ENCODE measurements at places on chromosomes 6 and 20.

- no peak for DNase-seq
Measured at GRCh38 chr6:127176146-127176545, 57.7 kb downstream of the RSPO3 start.

DNA sequence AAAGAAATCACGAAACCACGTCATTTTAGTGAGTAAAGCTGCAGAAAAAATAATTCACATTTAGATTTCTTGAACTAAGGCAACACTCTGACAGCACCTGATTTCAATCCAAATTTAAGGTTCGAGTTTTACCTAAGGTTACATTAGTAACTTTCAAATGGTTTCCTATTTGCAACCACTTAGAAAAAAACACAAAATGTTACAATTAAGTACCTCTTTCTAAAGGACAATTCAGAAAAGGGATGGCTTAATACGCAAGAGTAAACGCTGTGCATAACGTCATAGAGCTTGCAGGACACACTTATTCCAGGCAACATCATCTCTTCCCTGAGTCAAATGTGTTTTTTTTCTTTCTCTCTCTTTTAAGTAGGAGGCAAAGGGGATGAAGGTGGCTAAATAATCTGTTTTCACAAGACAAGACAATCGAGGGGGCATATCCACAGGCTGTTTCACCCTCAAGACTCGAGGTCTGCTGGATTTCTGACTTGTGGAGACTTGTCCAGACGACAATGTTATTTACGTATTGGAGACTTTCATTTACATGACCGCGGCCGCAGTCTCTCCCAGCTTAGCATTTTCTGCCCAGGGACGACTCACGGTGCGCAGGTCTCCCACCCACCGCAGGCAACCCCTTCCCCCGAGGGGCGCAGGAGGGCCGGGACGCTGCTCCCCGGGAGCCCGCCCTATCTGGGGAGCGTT is 86.0 kb downstream of the SESN1 start:
- DNase-seq = no peak

DNA sequence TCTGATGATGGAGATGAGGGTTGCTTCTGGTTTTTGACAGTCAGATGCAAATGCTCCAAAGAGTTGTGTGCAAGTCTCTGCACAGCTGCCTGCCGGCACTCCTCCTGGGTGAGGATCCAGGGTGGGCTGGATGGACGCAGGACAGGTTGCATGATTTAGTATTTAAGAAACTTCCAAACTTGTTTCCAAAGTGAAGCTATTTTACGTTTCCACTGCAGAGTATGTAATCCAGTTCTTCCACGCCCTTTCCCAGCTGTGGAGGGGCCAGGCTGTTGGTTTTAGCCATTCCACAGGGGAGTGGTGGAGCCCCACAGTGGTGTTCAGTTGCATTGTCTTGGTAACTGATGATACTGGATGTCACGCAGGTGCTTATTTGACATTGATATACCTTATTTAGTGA is 157.3 kb downstream of the THBS2 start:
- no peak for DNase-seq

- no peak for DNase-seq
Measured at GRCh38 chr20:63945921-63946920, 10.0 kb downstream of the UCKL1 start.

GRCh38 chr20:45069261-45069660 is 31.7 kb downstream of the KCNS1 start:
- no peak for DNase-seq

DNA sequence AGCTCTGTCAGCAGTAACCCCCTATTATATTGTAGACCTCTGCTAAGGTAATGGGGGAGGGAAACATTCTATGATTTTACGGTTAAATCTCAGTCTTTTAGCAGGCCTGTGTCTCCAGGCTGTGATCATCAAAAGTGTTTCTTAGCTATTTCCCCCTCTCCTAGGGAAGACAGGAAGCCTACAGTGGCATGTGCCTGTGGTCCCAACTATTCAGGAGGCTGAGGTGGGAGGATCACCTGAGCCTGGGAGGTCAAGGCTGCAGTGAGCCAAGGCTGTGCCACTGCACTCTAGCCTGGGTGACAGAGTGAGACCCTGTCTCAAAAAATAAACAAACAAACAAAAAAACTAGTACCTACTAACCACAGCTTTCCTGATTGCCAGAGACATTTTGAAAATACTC is 67.9 kb downstream of the DNAAF9 start:
- DNase-seq = no peak

DNA sequence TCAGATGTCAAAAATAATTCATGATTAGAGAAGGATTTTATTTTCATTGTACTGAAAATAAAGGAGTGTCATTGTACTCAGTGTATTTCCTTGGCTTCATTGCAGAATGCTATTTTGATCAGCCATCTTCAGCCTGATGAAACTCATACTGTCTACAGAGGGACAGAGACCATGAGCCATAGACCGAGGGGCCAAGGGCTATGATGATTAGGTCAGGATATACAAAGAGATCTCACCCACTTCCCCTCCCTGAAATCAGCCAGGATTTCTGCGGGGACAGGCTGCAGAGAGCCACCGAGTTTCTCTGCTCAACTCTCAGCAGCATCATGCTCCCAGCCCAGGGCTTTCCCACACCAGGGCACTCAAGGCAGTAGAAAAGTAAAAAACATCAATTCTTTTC is 47.0 kb downstream of the ALDH8A1 start:
- no peak for DNase-seq

DNA sequence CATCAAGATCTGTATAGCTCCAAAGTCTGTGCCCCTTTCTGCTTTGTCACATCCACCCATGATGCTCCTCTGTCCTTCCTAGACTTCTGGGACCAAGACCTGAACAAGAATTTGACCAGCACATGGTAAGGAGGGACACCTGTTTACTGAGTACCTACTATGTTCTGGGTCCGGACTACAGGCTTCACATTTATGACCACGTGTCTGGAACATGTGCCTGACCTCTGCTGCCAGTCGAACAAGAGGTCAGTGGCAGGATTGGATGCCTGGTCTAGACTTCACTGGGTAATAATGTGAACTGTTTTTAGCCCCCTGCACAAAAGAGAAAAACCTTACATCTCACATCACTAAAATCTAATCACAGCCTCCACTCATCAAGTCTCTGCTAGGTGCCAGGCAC is 7.3 kb upstream of the PDYN start:
- no peak for DNase-seq

DNA sequence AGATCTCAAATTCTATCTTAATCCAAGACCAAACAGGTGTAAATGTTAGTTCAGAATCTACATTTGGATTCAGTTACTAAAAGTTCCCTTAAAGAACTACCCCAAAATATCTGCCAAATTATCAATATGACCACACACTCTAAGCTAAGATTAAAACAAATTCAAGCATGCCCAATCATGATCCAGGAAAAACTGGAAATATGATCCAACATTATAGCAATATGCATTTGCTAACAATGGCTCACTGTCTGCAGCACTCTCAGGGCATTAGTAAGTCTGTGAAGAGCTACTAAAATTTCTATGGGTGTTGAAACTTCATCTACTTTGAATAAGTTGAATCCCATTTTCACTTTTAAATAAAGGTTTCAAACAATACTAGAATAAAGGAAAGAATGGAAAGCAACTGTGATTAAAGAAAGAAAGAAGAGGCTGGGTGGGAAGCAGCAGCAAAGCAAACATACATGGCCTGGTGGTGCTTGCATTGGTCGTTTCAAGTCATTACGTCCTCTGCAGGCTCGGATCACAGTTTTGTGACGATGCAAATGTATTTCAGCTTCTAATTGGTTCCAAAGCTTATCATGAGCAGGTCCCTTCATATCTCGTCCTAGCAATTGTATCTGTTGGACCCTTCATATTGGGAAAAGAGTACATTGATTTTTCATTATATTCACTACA is 29.2 kb downstream of the GOPC start:
- no peak for DNase-seq

- DNase-seq = no peak
Measured at GRCh38 chr6:147563472-147563871, 55.0 kb downstream of the SAMD5 start.

DNA sequence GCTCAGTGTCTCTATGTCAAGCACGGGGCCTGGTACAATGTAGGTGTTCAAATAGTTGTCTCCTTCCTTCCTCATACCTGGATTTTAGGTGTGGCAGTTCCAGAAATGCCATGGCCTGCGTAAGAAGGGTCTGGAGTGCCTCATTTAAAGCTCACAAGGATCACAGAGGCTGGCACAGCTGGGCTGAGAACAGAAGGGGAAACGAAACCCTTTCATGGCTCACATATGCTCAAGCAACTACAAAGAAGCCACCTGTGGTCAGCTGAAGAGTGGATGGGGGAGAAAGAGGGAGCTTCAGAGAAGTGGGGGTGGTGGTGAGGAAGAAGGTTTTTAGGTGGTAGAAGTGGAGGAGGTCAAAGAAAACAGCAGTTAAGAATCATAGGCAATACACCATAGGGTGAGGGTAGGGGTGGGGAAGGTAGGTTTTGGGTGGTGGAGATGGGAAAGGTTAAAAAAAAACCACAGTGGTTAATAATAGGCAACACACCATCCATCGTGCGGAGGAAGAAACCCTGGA is 17.0 kb upstream of the TOP1 start:
- DNase-seq = no peak

GRCh38 chr20:35340436-35340835 is 48.2 kb upstream of the FAM83C start:
- no peak for DNase-seq

GRCh38 chr20:21808863-21809664 is 103.6 kb downstream of the PAX1 start:
- no peak for DNase-seq

- DNase-seq = no peak
Measured at GRCh38 chr6:44388135-44388487, 605 bp downstream of the CDC5L start.

DNA sequence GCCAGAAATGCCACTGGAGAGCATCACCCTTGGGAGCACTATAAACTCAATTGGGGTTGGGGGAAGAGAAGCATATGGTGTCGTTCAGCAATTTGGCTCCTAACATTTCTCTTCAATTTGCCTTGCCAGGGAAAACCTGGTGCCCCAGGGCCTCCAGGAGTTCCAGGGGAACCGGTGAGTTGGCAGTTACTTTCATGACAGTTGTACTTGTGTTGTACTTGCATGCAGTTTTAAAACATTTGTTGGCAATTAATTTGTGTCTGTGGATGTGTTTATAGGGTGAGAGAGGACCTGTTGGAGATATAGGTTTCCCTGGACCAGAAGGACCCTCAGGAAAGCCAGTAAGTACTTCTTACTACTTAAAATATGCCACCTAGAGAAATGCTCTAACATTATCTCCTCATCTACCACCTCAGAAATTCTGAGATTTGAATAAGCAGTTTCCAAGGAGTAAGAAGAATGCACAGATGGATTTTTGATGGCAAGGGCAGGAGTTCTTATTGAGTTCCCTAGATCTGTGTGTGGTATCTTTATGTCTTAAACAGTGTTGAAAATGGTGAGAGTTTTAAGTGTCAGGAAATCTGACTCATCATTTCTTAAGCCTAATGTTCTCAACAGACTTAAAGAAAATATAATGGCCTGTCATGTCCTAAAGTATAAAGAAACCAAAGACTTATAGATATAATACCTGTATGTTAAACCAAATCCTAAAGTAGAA is 122.5 kb downstream of the COL9A1 start:
- no peak for DNase-seq

DNA sequence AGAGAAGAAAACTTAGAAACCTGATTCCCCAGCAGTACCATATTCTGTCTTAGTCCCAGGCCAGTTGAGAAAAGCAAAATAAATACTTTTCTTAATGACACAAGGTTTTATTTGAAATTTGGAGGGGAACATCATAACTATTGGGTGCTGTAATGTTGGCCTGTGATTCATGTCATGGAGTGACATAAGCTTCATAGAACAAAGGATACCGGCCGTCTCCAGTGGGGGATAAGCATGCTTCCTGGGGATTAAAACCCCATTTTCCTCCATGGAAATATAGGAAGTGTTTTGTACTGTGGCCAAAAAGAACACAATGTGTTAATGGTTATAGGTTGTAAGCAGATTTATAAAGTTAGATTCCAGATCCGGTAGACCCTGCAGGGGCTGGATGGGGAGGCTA is 18.0 kb downstream of the MTHFD1L start:
- DNase-seq = no peak

DNA sequence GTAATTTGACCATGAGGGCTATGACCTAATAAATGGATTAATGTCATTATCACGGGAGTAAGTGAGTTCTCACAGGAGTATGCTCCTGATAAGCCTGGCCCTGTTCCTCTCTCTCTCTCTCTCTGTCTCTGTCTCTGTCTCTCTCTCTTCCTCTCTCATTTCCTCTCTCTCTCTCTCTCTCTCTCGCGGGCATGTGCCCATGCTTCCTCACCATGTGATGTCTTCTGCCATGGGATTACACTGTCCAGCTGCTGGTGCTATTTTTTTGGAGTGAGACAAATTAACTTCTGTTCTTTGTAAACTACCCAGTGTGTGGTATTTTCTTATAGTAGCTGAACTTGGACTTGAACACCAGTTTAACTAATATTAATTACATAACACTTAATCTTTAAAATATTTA is 374.3 kb upstream of the GJE1 start:
- no peak for DNase-seq

DNA sequence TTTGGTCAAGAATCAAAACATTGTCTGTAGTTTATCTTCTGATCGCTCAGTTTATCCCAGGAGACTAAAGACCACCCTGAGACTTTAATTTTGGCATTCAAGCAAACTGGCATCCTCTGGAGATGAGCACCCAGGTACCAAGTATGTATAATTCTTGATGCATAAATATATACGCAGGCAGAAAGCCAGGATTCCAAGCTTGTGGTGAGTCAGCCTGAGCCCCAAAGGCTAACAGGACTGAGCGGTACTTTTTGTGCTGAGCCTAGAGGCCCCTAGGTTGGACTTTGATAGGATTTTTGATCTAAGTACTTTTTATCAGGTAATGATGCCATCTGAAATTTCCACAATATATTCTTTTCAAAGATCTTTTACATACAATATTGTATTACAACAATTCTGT is 301.3 kb downstream of the TFAP2B start:
- DNase-seq = no peak

DNA sequence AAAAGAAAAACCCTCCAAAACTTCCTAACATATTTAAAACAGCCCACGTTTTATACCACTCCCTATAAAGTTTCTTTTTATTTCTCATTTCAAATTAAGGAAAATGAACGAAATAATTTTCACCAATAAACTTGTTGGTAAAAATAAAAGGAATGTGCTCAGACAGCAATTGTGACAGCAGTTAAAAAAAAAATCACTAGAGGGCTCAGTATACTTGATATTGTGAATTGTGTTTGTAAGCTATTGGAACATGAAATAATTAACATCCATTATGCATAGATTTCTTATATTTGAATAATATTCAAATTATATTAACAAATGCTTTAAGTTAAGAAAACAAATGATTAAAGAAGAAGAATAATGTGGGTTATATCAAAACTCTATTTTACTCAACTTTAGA is 105.5 kb downstream of the ASCC3 start:
- no peak for DNase-seq

GRCh38 chr6:130018744-130019325 is 454 bp downstream of the L3MBTL3 start:
- DNase-seq = no peak

- no peak for DNase-seq
Measured at GRCh38 chr6:25388776-25389175, 109.6 kb downstream of the CARMIL1 start.

Measured in SJSA1 (cell line).